ENCODE measurements at places on chromosomes 4 and X.

GRCh38 chr4:36917413-36917812 is 327.1 kb upstream of the NWD2 start:
- no peak for DNase-seq

DNA sequence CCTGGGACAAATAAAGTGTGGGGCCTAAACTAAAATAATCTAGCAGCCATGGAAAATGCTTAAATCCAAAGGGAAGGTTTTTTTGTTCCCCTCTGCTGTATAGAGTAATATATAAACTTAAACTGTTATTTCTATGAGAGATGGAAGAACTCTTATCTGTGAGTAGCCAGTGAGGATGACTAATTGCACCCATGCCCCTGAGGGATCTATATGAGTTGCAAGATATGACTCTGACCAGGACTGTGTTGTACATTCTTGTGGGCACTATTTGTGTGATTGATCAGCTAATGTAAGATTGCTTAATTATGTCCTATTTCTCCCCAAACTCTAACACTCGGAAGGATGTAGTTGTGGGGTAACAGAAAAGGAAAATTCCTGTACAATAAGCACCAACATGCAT is 35.2 kb upstream of the AMBN start:
- no peak for DNase-seq

DNA sequence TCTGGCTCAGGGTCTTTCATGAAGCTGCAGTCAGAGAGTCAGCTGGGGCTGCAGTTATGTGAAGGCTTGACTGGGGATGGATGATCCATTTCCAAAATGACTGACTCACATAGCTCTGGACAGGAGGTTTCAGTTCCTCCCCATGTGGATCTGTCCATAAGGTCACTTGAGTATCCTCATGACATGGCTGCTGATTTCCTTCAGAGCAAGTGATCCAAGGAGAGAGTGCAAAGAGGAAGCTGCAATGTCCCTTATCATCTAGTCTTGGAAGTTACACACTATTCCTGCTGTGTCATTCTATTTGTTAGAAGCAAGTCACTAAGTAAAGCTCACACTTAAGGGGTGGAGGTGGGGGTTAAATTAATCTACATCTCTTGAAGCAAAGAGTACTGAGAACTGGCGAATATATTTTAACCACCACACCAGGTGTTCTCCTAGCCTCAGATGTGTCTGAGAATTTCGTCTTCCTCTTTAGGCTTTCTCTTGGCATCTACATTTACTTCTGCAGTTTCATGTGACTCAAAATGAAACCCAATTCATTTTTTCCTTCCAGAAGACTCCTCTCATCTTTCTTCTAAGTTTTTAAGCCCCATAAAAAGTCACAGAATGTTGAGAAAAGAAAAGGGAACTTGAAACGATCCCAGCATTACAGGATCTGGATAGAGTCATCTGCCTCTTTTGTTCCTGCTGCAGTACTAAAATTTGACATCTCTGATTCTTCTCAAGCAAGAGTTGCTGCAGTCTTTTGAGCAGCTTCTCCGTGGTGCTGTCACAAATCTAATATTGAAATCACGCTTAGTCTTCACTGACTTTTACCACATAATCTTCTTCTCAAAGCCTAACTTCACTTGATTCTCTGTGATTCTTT is 3.8 kb upstream of the GRPR start:
- no peak for DNase-seq

DNA sequence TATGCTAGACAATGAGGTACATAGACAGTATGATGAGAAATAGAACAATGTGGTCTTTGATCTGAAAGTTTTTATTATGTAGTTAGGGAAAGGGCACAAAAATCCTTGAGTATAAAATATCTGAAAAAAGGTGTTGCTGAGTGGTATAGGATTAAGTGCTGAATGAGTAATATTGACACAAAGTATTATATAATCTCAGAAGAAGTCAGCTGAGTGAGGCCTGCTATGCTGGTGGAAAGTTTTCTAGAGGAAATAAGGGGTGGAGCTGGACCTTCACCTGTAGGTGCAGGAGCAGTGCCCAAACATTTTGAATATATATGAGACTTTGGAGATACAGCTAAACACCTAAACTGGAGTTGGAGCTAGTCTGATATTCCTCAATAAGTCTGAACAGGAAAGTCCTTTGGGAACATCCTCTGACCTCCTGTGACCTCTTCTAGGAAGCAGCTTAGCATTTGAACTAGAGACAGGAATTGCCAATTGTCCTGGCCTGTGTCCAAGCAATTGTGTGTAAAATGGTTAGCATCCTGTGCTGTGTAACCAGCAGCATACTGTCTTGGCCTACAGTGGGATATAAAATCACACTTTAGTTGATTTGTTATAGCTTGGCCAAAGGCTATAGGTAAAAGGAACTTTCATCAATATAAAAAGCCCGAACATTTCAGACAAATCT is 285.3 kb downstream of the ANKRD50 start:
- no peak for DNase-seq

GRCh38 chr4:81472281-81473182 is 825 bp upstream of the RASGEF1B start:
- no peak for DNase-seq

DNA sequence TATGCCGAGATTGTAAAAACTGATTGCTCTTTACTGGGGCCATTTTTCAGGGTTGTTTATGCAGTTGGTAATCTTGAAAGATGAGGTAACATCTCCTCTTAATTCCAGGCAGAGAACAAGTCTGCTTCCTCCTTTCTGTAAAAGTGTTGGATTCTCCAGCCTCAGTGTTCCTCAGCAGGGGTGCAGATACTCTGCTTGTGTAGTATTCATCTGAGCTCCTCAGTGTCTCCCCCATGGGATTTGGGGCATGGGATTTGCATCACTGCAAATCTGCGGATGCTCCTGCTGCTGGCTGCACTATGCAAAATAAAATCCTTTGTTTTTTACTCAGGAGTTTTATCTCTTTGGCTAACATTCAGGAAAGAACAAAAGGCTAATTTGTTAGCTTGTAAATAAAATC is 104.9 kb upstream of the ATP8A1 start:
- no peak for DNase-seq

DNA sequence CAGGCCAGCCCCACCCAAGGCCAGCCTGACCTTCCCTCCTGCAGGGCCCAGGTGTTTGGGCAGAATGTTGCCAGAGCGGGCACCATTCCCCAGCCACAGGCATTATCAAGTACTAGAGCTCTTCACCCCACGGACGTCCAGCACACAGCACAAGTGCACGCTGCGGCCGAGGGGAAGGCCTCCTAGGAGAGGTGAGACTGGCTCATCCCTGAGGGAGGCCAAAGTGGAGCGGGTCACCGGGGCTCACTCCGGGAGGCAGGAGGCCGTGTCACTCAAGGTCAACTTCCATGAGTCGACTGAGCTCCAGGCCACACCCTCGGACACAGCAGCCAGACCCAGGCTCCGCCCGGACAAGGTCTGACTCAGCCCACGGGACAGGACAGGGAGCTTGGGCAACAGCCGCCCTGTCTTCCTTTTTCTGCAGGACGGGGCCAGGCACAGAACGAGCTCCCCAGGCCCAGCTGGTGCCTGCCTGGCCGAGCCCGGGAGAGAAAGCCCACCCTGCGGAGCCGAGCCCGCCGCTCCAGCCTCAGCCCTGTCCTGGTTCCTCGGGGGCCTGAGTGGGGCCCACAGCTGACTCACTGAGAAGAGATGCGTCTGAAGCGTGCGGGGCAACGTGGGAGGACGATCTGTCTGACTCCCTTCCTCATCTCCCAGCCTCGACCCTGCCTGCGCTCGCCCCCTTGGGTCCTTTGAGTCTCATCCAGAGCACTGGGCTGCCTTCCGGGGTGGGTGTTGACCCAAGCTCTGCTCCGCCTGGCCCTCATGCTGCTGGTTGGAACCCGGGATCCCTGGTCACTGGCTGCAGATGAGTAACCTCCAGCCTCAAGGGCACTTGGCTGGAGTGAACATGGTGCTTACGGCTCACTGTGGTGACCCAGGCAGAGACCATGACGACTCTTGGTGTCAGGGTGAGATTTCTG is 1.6 kb downstream of the SLC49A3 start:
- peak; percentile 87 for DNase-seq

- no peak for DNase-seq
Measured at GRCh38 chr4:129622566-129622965, 526.6 kb downstream of the C4orf33 start.

- no peak for DNase-seq
Measured at GRCh38 chrX:153944800-153945150, 332 bp upstream of the RENBP start.
